ENCODE measurements at places on chromosomes 1 and 21. TPM values are rescaled to one million over a fixed set of nuclear protein-coding genes. Genes with fewer than 3 reads are reported as not detected.

Gene CFAP107
- polyA plus RNA-seq, result not detected

Gene IGSF9
- 0.23 TPM for polyA plus RNA-seq

Gene KIAA1614
- 0.02 TPM for polyA plus RNA-seq

Gene RNF223
- not detected for polyA plus RNA-seq

DNA sequence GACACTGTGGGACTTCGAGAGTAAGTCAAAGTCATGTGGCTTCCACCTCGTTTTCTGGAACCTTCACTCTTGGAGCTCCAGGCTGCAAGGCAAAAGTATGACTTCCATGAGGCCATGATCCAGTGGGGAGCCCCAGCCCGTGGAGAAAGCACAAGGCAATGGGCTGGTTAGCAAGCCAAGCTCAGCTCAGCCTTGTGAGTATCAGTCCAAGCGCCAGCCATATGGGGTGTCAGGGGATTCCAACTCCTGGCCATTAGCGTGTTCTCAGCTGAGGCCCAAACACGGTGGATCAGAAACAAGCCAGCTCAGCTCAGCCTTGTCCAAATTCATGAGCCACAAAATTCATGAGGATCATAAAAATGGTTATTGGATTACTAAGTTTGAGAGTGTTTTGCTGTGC, 261.0 kb downstream of the RHOU start:
- no peak for DNase-seq

DNA sequence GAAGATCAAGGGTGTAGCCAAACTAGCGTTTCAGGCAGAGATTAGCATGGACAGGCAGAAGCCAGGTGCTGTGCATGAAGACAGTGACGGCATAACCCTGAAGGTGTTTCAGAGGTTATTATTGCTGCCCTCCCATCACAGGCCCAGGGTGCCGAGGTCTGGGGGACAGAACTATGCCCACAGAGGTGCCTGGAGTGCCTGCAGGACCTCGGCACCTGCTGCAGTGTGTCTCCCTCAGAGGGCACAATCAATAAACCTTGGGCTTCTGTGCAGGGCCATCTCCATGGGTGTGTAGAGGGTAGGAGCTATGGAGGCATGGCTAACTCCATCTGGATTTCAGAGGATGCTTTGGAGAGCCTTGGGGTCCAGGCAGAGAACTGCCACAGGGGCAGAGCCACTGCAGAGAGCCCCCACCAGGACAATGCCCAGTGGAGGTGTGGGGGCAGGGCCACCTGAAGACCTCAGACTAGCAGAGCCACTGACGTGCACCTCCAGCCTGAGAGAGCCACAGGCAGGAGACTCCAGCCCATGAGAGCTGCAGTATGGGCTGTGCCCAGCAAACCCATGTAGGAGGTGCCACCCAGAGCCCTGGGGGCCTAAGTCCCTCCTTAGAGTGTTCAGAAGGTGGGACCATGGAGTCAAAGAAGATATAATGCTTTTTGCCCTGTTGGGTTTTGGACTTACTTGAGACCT, 5.7 kb upstream of the ABCG1 start:
- no peak for DNase-seq

- DNase-seq, result no peak
These were observed 17.9 kb downstream of the NVL start for GRCh38 chr1:224312025-224312424.

GRCh38 chr1:112735752-112736151, 20.6 kb upstream of the PPM1J start:
- no peak for DNase-seq

- DNase-seq, result no peak
These were observed 79.2 kb downstream of the NRDC start for GRCh38 chr1:51799372-51799771.

- DNase-seq, result no peak
These were observed at the start of gene OLFML3 for GRCh38 chr1:113978863-113979702. Gene OLFML3, plus strand, starts transcription at chr1:113979474. Its CDS starts 43 bp downstream, at chr1:113979517.

- no peak for DNase-seq
These were observed 3.0 kb downstream of the EFNA3 start for GRCh38 chr1:155081472-155082300.

All from CD4-positive, CD25-positive, alpha-beta regulatory T cell (primary cell).